ENCODE measurements at places on chromosomes 13 and 19. TPM values are rescaled to one million over a fixed set of nuclear protein-coding genes. Genes with fewer than 3 reads are reported as not detected.

The PSG1 gene
- 0.51 TPM for total RNA-seq

The ZNF610 gene
- 3.3 TPM for total RNA-seq

The GJB6 gene
- not detected for total RNA-seq

The ZNF540 gene
- total RNA-seq = 1.3 TPM

The PALM gene
- total RNA-seq = 22.1 TPM

The FFAR3 gene
- total RNA-seq = not detected

The MBD3L2 gene
- not detected for total RNA-seq

The LAIR1 gene
- not detected for total RNA-seq

The PRDX2 gene
- 166 TPM for total RNA-seq

The SBK2 gene
- total RNA-seq = not detected

The TOMM40 gene
- 24.4 TPM for total RNA-seq

The CGB2 gene
- total RNA-seq = not detected

The RAB8A gene
- 77.6 TPM for total RNA-seq

The ZNF302 gene
- total RNA-seq = 21.6 TPM

The IFNL1 gene
- total RNA-seq = not detected

The MPND gene
- 7.1 TPM for total RNA-seq

The RFPL4AL1 gene
- not detected for total RNA-seq

The ZNF582 gene
- total RNA-seq = 4.1 TPM

The GARIN5A gene
- total RNA-seq = 0.66 TPM

The HIPK4 gene
- total RNA-seq = 0.17 TPM

The ZNF846 gene
- total RNA-seq = 11.8 TPM

The TMC4 gene
- 0.26 TPM for total RNA-seq

The GGACT gene
- total RNA-seq = 6.6 TPM

The S1PR4 gene
- total RNA-seq = not detected

The SYNGR4 gene
- total RNA-seq = not detected
